Activated naive CD8-positive, alpha-beta T cell treated with anti-CD3 and anti-CD28 coated beads, Interleukin-2, amount 50 U/mL, for 16 hours (primary cell): ENCODE measurements at places on chromosomes 1 and 21.

DNA sequence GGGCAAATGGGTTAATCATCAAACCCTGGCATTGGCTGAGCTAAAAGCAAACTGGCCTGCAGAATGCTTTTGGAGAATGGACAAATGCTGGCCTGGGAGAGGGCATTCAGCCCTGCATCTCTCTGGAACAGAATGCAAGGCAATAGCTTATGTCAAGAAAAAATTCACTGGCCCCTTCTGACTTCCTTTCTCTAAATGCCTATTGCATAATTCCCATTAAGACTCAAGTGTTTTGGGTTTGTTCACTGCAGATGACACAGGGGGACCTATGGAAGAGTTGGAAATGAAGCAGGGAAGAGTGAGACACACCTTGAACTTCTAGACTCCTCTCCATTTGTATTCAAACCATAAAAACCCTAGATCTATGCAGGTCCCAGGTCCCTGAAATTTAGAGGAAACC is 15.9 kb downstream of the PEA15 start:
- no peak for DNase-seq

- DNase-seq: no peak
Observed at GRCh38 chr1:67464058-67464457, 33.9 kb upstream of the SERBP1 start.

GRCh38 chr1:7221826-7222694 is 436.8 kb downstream of the CAMTA1 start:
- no peak for DNase-seq

GRCh38 chr1:62906428-62906886 is 122.5 kb downstream of the ATG4C start:
- DNase-seq: no peak

GRCh38 chr1:201708691-201709090 is 120.3 kb upstream of the IPO9 start:
- DNase-seq: no peak

GRCh38 chr1:234660536-234661316 is 50.7 kb upstream of the IRF2BP2 start:
- DNase-seq: no peak

DNA sequence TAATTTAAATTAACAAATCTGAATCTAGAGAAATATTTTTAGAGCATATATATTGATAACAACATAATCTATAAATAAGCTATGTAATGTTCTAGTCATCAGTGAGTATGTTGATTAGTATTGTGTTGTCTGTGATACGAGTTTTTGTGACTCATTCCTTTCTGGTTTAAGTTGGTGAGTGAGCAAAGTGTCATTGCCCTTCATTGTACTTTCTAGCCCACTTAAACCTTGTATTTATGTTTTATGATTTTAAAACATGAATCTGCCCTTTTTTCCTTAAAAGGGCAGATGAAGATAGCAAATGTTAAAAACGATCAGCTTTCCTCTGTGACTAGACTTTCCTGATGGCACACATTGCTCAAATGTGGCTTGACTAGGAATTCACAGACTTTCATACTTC is 38.5 kb downstream of the MACO1 start:
- DNase-seq: no peak

DNA sequence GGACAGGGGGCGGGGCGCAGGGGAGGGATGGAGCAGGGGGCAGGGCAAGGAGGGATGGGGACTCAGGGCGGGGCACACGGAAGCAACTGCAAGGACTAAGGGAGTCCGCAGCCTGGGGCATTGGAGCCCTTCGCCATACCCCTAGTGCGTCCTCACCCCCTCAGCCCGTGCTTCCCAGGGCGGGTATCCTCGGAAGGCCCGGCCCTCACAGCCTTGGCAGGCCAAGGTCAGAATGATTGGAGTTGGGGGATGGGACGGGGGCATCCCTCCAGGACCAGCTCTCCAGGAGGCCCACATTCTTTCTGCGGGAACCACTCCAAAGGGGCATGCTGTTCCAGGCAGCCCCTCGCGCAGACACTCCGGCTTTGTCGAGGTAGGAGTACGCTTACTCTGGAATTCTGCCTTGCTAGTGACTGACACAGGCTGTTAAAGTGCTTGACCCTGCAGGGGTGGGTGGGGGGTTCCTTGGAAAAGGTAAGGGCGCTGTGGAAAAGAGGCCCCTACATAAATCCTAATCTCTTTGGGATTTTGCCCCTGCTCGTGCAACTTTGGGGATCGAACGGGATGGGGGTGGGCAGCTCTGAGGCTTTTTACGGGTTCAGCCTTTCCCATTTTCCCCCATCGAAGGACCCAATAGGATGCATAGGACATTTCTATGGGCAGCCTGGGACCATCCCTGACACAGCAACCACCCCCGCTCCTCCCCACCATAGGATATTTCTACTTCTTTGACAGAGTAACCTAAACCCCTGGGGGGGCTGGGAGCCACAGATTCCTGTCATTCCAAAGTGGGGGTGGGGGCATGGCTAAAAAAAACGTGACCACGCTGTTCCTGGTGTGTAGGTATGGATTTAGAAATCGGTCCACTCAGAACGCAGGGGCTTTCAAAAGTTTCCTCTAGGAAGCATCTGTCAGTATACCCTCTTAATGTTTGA is 738 bp upstream of the TRIM11 start:
- no peak for DNase-seq

GRCh38 chr1:54298284-54299033 is 98.5 kb downstream of the MRPL37 start:
- DNase-seq: no peak

GRCh38 chr1:115924770-115925169 is 51.5 kb upstream of the SLC22A15 start:
- DNase-seq: no peak

DNA sequence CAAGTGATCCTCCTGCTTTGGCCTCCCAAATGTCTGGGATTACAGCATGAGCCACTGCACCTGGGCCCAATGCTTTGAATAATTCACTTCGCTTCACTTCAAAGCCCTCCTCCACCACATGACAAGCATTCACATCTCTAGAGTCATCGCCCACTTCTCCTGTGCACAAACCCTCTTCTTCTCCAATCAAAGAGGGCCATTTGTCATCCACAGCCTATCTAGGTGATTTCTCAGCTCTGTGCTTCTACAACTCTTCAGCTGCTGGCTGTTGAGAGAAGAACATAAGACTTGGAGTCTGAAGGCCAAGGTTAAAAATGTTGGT is 20.1 kb upstream of the PSMB2 start:
- no peak for DNase-seq

GRCh38 chr1:19360843-19361610 is 48.9 kb downstream of the SLC66A1 start:
- no peak for DNase-seq

GRCh38 chr1:147560765-147561471 is 19.6 kb downstream of the BCL9 start:
- DNase-seq: no peak

- no peak for DNase-seq
Observed at GRCh38 chr1:106600626-106601025, 455.8 kb upstream of the PRMT6 start.

- DNase-seq: no peak
Observed at GRCh38 chr1:35561972-35562680, 4.5 kb downstream of the NCDN start.

DNA sequence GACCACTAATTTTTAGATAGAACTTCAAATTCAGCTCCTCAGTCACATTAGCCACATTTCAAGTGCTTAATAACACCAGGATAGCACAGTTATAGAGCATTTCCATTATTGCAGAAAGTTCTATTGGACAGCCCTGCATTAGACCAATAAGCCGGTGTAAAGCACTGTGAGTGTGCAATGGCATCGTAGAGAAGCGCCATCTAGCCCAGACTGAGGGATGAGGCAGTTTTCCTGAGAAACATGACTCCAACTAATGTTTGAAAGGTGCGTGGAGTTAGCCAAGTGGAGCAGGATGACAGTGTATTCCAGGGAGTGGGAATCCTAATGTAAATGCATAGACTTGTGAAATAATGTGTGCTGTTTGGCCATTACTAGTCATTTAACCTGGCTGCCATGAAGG is 7.7 kb downstream of the RPE65 start:
- DNase-seq: no peak

- DNase-seq: no peak
Observed at GRCh38 chr1:177944016-177944949, 25.6 kb downstream of the SEC16B start.

GRCh38 chr1:208172423-208173145 is 71.6 kb downstream of the PLXNA2 start:
- DNase-seq: no peak
